Right lobe of liver (tissue), 6 donors: ENCODE measurements at places on chromosomes 16 and 17.

- no peak for DNase-seq
- H3K4me3 ChIP-seq: no peak overlapping the region
- no peaks in the 10 kb centered on the region for H3K27me3 ChIP-seq
- no peaks in the 10 kb centered on the region for H3K4me1 ChIP-seq
Observed at GRCh38 chr17:67476787-67477335, 99.8 kb downstream of the PITPNC1 start.

DNA sequence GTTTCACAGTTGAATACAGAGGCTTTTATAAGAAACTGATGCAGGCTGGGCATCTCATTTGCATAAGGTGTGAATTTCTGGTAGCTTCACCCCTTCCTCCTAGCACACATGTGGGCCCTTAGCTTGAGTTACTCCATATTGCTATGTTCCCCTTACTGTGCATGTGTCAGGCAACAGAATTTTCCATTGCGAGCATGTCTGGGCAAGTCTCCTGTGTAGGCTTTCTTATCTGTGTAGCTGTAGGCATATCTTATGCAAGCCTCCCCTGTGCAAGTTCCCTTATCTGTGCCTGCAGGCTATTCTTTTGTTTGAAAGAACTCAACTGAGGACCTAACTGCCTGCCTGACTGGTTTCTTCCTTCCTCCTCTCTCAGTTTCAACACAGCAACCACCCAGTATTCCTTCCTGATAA, 597.4 kb upstream of the CDH5 start:
- no peak for DNase-seq
- no peaks in the 10 kb centered on the region for H3K27me3 ChIP-seq
- H3K4me1 ChIP-seq: no peaks in the 10 kb centered on the region
- H3K4me3 ChIP-seq: no peak overlapping the region
- no peak overlapping the region for H3K27ac ChIP-seq
- no peaks in the 10 kb centered on the region for H3K36me3 ChIP-seq

DNA sequence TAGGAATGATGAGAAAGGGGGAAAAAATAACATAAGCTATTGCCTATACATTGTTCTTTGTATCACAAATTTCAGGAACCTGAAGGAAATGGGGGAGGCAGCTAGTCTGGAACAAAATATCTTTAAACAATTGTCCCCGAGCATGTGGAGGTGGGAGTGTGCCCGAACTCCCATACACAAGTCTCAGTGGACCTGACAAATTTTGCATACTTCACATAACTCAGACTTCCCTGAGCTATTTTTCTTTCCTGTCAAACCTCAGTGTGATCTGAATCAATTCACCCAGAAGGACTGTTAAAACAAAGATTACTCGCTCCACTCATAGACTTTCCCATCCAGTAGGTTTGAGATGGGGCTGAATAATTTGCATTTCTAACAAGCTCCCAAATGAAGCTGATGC, 1.6 kb upstream of the XPO6 start:
- no peak for DNase-seq
- no peak overlapping the region for H3K27ac ChIP-seq
- no peak overlapping the region for H3K4me3 ChIP-seq
- H3K27me3 ChIP-seq: no peaks in the 10 kb centered on the region

GRCh38 chr17:8138374-8138671, 13.9 kb downstream of the PER1 start:
- H3K36me3 ChIP-seq: peaks cover 41% of the 10 kb centered on the region
- H3K4me1 ChIP-seq: peaks cover 9% of the 10 kb centered on the region
- H3K27ac ChIP-seq: no peak overlapping the region
- no peaks in the 10 kb centered on the region for H3K27me3 ChIP-seq
- no peak overlapping the region for H3K4me3 ChIP-seq
